ENCODE measurements at places on chromosomes 3 and 15. TPM values are rescaled to one million over a fixed set of nuclear protein-coding genes. Genes with fewer than 3 reads are reported as not detected.

The ADAMTS7 gene
- 17.8 TPM for total RNA-seq

The FOXL2NB gene
- not detected for total RNA-seq

The NTRK3 gene
- 3.7 TPM for total RNA-seq

DNA sequence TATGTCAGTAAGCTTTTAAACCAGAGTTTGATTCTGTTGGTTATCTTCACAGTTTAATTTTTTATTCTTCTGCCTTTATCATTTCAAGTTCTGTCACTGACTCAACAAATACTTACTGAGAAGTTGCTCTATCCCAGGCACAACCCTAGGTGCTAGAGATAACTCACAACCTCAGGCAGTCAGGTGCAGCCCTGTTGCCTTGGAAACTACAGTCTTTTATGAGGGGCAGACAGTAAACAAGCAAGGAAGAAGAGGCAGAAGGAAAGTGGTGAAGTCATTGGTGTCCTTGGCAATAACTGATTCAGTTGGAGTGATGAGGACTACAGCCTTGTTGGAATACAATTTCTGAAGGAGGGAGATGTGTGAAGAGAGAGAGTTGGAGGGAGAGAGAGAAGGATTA lies 142.1 kb upstream of the LRTM1 start:
- no peak for DNase-seq

DNA sequence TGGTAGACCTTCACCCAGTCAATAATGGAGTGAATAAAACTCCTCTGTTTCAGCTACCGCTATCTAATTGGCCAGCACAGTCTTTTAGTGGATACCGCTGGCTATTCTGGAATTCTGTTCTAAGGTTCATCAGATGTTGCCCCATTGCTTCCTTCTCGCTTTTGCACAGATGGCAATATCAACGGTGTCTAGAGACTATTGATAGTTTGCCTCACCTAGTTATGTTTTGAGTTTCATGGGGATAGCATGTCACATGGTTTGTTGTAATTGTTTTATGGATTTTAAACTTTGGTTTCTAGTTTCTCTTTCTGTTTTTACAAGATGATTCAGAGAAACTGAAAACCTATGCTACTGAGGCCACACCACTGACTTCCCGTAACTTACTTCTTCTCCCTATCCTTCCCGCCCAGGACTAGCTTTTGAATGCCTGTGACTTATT lies 2.0 kb downstream of the XRN1 start:
- no peak for DNase-seq

DNA sequence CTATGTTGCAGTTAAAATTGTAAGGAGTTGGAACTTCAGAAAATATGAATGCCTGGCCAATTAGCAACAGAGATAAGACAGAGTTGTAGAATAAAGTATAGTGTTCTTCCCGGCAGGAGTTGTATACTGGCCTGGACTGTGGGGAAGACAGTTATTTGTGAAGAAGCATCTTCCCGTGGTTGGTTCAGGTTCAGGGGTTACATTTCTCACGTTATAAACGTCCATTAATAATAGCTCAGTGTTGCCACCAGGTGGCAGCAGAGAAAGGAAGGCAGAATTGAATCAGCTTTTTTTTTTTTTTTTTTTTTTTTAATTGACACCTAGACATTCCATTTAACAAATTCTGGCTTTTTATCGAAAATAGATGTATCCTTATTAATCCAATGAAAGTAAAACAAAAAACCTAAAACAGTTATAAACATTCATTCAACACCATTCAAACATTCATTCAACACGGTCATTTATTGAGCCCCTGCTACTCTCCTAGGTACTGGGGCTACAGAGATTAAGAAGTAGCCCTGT lies 66.4 kb upstream of the NR2E3 start:
- DNase-seq = no peak

DNA sequence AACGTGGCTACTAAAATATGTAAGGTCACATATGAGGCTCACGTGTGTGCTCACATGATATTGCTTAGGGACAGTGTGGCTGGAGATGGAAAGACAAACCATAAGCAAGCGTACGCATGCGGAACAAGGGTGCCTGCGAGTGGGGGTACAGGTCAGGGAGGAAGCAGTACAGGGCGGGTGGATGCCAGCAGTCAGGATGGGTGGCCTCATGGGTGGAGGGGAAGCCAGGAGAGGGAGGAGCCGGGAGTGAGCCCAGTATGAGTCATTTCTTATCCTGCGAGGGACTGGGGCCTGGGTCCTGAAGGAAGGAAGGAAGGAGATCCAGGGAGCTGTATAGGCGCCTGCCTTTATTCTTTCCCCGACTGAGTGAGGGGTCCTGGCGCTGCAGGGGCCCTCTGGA lies 42.0 kb upstream of the CGNL1 start:
- DNase-seq = no peak

All from cardiac septum (tissue), 1 donor.